ENCODE measurements at places on chromosomes 2 and 18. TPM values are rescaled to one million over a fixed set of nuclear protein-coding genes. Genes with fewer than 3 reads are reported as not detected.

DNA sequence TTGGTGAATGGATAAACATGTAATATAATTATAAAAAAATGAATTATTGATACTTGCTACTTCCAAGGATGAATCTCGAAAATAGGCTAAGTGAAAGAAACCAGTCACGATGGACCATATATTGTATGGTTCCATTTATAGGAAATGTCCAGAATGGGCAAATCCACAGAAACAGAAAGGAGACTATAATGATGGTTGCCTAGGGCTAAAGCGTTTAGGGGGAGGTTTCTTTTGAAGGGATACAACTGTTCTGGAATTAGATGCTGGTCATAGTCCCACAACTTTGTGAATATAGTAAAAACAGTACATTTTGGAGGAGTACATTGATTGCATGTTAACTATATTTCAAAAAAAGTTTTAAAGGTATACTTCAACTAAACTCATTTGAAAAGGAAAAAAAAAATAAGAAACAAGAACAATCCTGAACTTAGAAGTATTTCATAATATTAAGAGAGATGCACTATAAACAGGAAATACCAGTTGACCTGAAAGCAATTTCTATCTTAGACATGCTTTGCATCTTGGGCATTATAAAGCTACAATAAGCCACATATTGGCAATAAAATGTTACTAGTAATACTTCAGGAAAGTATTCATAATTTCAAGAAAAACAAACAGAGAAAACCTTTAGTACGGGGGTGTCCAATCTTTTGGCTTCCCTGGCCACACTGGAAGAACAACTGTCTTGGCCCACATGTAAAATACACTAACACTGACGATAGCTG, 130.0 kb downstream of the C2orf74 start:
- DNase-seq, result no peak

DNA sequence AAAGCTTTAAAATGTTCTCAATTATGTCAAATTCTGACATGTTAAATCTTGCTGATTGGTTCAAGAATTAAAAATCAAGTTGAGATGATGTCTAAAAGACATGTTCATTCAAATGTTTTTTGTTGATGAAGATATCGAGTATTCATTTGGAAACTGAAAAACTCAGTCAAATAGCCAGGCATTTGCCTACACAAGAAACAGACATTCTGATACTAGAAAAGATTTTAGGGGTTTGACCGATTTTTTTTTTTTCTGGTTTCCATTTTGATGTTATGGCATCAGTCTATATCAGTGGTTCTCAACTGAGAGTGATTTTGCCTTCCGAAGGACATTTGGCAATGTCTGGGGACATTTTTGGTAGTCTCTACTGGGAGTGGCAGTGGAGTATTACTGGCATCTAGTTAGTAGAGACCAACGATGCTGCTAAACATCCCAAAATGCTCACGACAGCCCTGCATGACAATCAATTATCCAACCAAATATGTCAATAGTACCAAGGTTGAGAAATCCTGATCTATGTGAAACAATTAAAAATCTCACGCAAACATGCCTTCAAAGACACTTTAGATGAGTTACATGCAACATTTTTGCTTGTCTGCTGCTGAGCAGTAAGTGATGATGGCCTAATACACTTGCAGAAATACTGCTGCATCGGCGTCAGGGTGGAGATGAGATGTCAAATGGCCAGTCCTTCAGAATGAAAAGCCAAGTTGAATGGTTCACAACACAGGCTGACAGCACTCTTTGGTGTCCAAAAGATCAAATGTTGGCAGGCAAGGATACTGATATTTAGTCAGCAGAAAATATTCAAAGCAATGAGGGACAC, 12.5 kb downstream of the RASGRP3 start:
- no peak for DNase-seq

DNA sequence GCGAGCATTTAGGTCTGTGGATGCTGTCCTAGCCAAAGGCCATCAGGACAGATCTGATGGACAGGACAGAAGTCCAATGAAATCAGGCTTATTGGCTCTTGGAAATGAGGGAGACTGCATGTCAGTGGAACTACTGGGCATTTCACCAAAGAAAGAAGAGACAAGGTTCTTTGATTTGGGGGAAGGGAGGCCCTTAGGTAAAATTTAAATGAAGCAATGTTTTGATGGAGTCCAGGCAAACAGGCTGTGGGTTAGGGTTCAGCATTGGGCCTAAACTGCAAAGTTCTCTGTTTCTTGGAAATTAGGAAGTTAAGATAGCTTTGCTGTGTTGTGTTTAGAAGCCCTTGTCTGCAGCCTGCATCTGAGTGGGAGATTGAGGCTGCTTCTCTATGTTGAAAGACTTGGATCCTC, 31.6 kb upstream of the RNF149 start:
- DNase-seq, result no peak

DNA sequence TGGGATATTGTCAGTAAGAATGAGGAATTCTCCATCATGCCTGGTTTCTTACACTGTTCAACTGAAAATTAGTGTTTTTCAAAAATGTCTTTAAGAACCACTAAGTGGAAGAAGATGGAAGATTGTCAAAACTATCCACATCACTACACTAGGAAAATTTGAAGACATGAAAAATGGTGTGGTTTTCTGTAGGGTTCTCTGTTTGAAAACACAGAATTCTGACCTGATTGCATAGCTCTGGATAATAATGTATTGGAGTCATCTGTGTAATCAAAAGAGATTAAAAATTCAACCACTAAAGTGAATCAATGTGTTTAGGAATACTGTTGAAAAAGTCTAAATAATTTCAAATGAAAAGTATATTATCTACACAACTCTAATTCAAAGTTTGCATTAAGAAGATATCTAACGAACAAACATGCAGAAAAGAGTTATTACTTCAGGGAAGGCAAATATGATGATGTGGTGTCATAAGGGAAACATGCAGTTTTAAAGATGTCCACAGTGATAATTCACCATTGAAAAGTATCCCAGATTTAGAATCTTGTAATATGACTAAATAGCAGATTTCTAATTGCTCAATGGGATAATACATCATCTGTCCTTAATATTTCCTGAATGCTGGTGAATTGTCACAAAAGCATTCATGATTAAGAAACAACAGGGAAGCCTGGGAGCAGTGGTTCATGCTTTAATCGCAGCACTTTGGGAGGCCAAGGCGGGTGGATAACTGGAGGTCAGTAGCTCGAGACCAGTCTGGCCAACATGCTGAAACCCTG, 116.9 kb downstream of the ERBB4 start:
- no peak for DNase-seq

- DNase-seq, result no peak
These were observed 11.6 kb downstream of the CFLAR start for GRCh38 chr2:201127570-201127969.

GRCh38 chr2:28457237-28457636, 38.6 kb upstream of the PLB1 start:
- no peak for DNase-seq

DNA sequence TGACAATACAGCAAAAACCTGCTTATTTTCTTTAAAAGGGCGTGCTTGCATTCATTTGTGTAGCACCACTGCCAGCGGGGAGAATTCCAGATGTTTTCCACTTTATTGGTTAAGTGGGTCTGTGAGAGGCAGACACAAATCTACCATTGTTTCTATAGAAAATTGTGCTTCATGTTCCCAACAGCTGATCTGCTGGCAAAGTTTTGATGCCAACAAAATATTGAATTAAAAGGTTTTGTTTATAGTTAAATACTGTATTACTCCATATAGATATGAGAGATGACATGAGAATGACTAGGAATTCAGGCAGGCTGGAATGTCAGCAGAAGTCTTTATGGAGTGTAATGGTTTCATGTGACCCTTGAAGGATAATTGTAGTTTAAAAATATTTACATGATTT, 182.7 kb downstream of the MC4R start:
- DNase-seq, result no peak

DNA sequence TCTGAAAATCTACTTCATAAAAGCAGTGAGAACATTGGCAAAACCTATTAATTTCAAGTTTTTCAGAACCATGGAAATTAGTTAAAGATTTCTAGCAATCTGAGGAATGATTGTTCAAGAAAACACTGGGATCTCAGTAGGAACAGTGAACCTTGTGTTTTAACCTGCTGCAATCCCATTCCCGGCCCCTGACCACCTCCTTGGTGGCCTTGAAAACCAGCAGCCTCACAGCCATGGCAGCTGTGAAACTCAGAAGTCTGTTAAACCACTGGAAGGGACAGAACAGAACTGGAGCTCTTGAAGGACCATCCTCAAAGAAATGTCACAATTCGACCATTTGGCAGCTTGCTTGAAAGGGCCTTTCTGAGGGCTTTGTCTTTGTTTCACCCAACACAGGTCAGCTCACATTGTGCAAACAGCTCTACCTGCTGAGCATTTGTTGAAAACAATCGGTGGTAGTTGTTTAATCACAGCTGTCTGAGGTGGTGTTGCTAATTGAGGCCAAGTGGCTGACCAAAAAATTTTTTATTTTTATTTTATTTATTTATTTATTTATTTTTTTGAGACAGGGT, 25.8 kb downstream of the NEDD4L start:
- DNase-seq, result no peak

DNA sequence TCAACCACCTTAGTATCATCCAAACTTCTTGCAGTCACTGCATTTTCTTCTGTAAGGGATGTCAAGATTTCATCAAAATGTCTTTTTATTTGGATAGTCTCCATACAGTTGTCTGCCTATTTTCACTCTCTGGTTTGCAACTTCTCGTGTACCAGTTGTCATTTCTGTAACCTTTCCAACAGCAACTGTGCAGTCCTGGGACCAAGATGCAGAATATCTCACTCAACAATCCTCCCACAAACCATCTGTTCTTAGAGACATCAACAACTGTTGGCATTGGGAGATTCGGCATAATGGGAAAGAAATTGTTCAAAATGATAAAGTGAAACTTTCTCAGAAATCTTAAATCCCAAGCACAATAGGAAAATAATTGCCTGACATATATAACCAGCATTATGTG, 933.6 kb upstream of the SLC39A10 start:
- DNase-seq, result no peak

DNA sequence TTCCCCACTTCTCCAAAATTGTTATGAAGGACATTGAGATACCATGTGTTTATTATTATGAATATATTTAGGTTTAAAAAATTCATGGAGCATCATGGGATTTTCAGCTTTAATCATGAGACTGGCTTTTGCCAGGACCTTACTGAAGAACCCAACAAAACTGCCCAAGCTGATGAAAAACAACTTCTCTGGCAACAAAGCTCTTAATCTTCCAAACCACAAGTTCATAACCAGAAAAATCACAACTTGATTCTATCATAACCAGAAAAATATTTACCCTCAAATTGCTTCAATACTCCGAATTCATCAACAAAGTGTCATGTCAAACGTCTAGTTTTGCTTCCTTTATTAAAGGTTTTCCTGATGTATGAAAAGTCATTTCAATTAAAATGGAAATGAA, 971.8 kb upstream of the ACVR2A start:
- no peak for DNase-seq

- no peak for DNase-seq
These were observed 26.3 kb downstream of the MRPL33 start for GRCh38 chr2:27797841-27798240.

- no peak for DNase-seq
These were observed 117.9 kb downstream of the CDC42EP3 start for GRCh38 chr2:37553411-37554154.

- no peak for DNase-seq
These were observed 223.1 kb downstream of the ATAD2B start for GRCh38 chr2:23703583-23704385.

Gene FOXI3
- not detected for total RNA-seq

Gene RGPD3
- total RNA-seq, result 0.21 TPM

Gene ALLC
- not detected for total RNA-seq

Gene MAP2
- total RNA-seq, result 0.94 TPM

Gene ANKRD30B
- not detected for total RNA-seq

Gene GGCX
- total RNA-seq, result 17.8 TPM

Gene RESP18
- total RNA-seq, result not detected

Gene PLEKHH2
- 0.75 TPM for total RNA-seq

Gene RGPD4
- total RNA-seq, result 0.39 TPM

Gene SP5
- not detected for total RNA-seq

Gene SF3B6
- total RNA-seq, result 48.8 TPM

Gene CXCR4
- total RNA-seq, result 1,429 TPM
